ENCODE measurements at places on chromosomes 11 and 22. TPM values are rescaled to one million over a fixed set of nuclear protein-coding genes. Genes with fewer than 3 reads are reported as not detected.

DNA sequence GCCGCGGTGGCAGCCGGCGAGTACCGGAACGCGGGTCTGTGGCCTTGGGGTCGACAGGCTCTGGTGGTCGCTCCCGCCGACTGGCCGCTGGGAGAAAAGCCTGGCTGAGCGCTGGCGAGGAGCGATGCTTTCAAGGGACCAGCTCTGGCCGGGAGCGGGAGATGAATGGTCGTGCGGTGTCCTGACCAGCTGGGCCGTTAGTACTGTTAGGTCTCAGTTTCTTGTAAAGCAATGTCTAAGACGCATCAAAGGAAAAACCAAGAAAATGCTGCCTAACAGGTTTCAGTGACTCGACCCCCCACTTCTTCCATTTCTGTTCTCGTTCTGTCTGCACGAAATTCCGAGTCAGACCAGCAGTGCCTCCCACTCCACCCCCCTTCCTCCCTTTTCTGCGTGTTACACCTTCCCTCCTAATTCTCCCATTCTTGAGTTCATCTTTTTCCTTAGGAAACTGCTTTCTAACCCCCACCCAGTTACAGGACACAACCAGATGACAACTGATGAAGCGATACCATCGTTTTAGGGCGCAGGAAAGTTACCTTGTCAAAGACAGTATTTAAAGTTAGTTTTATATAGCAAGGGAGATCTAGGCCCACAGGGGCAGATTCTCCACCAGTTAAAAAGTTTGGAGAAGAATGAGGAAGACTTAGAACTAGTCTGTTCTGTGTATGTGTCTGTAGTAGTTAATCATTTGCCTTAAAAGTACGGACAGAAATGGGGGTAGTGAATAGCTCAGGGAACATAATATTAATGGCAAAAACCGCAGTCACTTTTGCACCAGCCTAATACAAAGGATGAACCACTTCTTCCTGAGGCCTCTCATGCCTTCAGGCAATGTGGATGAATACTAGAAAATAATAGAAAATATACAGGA, 1.0 kb downstream of the CUL5 start:
- no peak for DNase-seq

DNA sequence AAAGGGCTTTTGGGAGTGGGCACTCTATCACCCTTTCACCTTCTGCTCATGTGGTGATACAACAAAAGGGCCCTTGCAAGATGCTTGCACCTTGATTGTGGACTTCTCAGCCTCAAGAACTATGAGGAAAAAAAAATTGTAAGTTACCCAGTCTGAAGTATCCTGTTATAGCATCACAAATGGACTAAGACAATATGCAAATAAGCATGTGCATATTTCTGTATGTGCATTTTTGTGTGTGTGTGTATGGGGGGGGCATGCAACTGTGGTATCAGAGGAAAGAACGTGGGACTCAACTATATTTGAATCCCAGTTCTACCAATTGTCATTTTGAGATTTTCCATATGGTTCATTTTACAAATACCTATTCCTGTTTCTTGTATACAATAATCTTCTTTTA, 10.9 kb downstream of the JRKL start:
- DNase-seq: no peak

DNA sequence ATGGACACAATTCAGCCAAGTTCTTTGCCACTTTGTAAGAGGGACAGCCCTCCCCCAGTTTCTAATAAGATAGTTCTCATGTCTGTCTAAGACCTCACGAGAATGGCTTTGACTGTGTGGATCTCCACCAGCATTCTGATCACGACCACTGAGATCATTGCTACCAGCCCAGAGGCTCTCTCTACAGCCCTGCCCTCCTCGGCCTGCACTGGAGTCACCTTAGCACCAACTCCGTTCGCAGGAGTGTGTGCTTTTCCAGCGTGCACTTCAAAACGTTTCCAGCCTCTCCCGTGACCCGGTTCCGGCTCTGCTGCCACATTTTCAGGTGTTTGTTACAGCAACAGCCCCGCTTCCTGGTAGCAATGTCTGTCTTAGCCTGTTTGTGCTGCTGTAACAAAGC, 26.2 kb downstream of the TSPAN32 start:
- no peak for DNase-seq

Gene FAM180B
- total RNA-seq: not detected

- no peak for DNase-seq
Observed at GRCh38 chr22:48797731-48798130, 1029.9 kb downstream of the BRD1 start.

DNA sequence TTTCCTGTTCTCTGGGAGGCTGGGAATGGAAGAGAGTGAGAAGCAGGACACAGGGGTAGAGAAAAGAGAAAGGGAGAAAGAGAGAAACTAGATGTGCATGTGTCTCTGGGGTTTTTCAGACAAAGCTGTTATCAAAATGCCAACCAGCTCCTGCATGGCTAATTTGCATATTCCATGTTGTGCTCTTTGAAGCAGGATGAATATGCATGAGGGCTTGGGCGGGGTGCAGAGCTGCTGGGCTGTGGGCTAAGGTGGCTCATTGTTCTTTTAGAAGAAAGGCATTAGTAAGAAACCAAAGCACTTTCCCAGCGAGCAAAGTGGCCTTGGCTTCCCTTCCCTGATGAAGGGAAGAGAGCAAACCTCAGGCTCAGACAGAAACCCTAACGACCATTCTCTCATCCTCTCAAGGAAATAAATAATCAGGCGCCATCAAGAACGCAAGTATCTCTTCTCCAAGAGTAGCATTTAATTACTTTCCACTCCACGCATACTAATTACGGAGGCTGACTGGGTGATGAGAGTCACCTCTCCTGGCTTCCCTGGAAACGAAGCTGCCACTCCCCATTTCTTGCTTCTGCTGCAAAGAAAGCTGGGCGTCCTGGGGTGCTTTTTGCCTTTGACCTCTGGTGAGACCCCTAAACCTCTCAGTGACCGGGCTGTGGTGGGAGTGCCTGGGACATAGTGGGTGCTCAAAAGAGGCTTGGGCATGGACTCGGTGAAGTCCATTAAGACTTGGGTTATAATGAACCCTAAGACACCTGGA, 54.2 kb downstream of the FEZ1 start:
- peak; percentile 70 for DNase-seq

- peak; percentile 98 for DNase-seq
Observed at GRCh38 chr22:23128269-23129108, 13.3 kb downstream of the RSPH14 start.

- DNase-seq: no peak
Observed at GRCh38 chr11:104784684-104785460, 113.4 kb downstream of the CASP12 start.

Gene SIDT2
- total RNA-seq: 14.7 TPM

DNA sequence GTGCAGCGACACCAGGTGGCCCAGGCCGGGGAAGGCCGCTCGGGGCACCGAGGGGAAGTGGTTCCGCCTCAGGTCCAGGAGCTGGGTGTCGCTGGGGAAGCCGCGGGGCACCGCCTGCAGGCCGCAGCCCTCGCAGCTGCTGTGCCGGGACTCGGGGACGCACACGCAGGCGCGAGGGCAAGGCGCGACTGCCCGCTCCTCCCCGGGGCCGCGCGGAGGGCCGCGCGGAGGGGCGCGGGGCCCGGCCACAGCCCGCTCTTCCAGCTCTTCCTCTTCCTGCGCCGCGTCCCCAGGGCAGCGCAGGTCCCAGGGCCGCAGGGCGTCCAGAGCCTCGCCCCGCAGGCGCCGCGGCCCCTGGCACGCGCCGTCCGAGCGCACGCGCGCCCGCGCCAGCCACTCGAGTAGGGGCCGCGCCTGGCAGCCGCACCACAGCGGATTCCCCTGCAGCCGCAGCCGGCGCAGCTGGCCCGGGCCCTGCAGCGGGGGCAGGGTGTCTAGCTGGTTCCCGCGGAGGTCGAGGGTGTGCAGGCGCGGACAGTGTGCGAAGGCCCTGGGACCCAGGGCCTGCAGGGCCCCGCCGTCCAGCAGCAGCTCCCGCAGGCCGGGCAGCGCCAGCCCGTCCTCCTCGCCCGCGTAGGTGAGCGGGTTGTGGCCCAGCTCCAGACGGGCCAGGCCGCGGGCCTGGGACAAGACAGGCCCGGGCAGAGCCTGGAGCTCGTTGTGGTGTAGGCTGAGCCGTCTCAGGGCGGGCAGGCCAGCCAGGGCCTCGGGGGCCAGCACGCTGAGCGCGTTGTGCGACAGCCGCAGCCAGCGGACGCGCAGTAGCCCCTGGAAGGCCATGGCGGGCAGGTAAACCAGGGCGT, 2.8 kb downstream of the CHADL start:
- DNase-seq: peak; percentile 97

GRCh38 chr11:120709808-120710207, 198.3 kb downstream of the GRIK4 start:
- DNase-seq: no peak

- DNase-seq: no peak
Observed at GRCh38 chr11:44321059-44321458, 11.1 kb upstream of the ALX4 start.

DNA sequence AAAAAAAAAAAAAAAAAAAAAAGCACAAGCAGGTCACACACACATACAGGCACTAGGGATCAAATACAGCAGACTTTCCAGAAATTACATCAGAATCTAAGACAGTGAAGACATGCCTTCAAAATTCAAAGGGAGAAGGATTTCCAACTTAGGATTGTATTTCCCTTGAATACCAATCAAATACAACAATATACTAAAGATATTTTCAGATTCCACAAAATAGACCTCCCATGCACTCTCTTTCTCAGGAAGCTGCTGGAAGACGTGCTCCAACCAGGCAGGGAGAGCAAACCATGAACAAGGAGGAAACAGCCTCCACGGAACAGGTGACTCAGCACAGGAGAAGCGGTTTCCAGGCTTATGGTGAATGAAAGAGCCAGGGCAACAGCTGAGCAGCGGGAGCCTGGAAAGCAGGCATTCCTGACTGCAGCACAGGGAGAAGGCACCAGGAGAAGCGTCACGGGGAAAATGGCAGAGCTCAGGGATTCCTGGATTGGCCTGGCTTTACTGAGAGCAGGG, 32.0 kb downstream of the TMEM184B start:
- peak; percentile 91 for DNase-seq

GRCh38 chr11:1078191-1078601, 3.5 kb downstream of the MUC2 start:
- DNase-seq: no peak

DNA sequence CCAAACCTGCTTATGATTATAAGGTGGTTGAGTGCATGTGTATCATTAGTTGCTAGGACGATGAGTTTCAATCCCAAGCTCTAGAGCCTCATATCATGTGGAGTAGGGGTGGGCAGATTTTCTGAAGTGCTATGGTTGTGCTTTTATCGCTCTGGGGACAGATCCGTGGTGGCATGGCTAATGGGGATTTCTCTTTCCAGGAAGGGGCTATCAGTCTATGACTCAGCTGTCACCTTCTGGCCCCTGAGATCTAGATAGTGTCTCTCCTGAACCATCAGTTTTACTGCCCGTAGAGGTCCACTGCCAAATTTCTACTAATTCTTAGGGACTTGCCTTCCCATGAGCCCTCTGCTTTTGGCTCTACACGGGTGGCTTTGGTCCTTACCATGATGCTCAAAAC, 51.8 kb downstream of the FDX1 start:
- no peak for DNase-seq

Gene HTR3B
- not detected for total RNA-seq
